A549 treated with dexamethasone at 1 μM for 4 hours (cell line): ENCODE measurements at places on chromosomes 11 and 22. TPM values are rescaled to one million over a fixed set of nuclear protein-coding genes. Genes with fewer than 3 reads are reported as not detected.

C11orf68 gene
- 27.5 to 41.8 TPM (median 38.7 TPM) in 5 replicates for total RNA-seq

BIK gene
- total RNA-seq = 1.2 to 2.2 TPM (median 1.6 TPM) in 5 replicates

APOL5 gene
- not detected in 5 replicates for total RNA-seq

MPPED2 gene
- not detected in 5 replicates for total RNA-seq

SLC22A25 gene
- total RNA-seq = not detected in 5 replicates

RIMBP3B gene
- 0.24 to 0.45 TPM (median 0.37 TPM) in 5 replicates for total RNA-seq

OR56B4 gene
- total RNA-seq = not detected in 5 replicates

SLC22A6 gene
- total RNA-seq = not detected in 5 replicates

KDM4E gene
- total RNA-seq = not detected in 5 replicates

METTL15 gene
- total RNA-seq = 5.5 to 7.9 TPM (median 6.3 TPM) in 5 replicates

CBY1 gene
- 14.6 to 16.1 TPM (median 15.0 TPM) in 5 replicates for total RNA-seq

OR2AT4 gene
- total RNA-seq = not detected in 5 replicates

CBLIF gene
- not detected in 5 replicates for total RNA-seq

APLP2 gene
- total RNA-seq = 160 to 184 TPM (median 178 TPM) in 5 replicates

OR10A5 gene
- total RNA-seq = not detected in 5 replicates

CHRM1 gene
- total RNA-seq = 0.03 to 0.24 TPM (median 0.09 TPM) in 4 of 5 replicates, not detected in the other

PAX6 gene
- total RNA-seq = 0.54 to 1.3 TPM (median 0.82 TPM) in 5 replicates

MS4A15 gene
- not detected in 5 replicates for total RNA-seq

SHISAL1 gene
- total RNA-seq = 2.5 to 3.1 TPM (median 2.9 TPM) in 5 replicates

ADAMTS8 gene
- total RNA-seq = 1.1 to 2.3 TPM (median 1.9 TPM) in 5 replicates

DKK3 gene
- 15.2 to 23.6 TPM (median 19.3 TPM) in 5 replicates for total RNA-seq

HNRNPUL2 gene
- 40.5 to 45.2 TPM (median 43.3 TPM) in 5 replicates for total RNA-seq

OR56A1 gene
- not detected in 5 replicates for total RNA-seq

MUC2 gene
- total RNA-seq = 0.03 to 0.40 TPM (median 0.13 TPM) in 5 replicates

P2RX3 gene
- total RNA-seq = 0.05 to 0.23 TPM (median 0.15 TPM) in 5 replicates

RAPSN gene
- 0.15 to 0.32 TPM in 2 of 5 replicates, not detected in the others for total RNA-seq

OR52A1 gene
- not detected in 5 replicates for total RNA-seq

FAT3 gene
- total RNA-seq = 0.26 to 0.96 TPM (median 0.65 TPM) in 5 replicates

CLDN25 gene
- not detected in 5 replicates for total RNA-seq

NECTIN1 gene
- 8.3 to 11.2 TPM (median 10.5 TPM) in 5 replicates for total RNA-seq

SLC35E4 gene
- total RNA-seq = 4.7 to 6.7 TPM (median 5.8 TPM) in 5 replicates

OR8G1 gene
- not detected in 5 replicates for total RNA-seq

A4GALT gene
- 17.7 to 27.9 TPM (median 27.3 TPM) in 5 replicates for total RNA-seq

DNAJC24 gene
- total RNA-seq = 9.4 to 10.5 TPM (median 10.0 TPM) in 5 replicates

OPCML gene
- total RNA-seq = not detected in 5 replicates

KRTAP5-11 gene
- total RNA-seq = not detected in 5 replicates

TKFC gene
- 49.5 to 71.9 TPM (median 67.7 TPM) in 5 replicates for total RNA-seq

CD3E gene
- not detected in 5 replicates for total RNA-seq

LAYN gene
- total RNA-seq = 3.5 to 4.6 TPM (median 3.6 TPM) in 5 replicates

CASP1 gene
- total RNA-seq = 0.21 to 0.30 TPM (median 0.30 TPM) in 3 of 5 replicates, not detected in the others

TMEM151A gene
- total RNA-seq = 2.0 to 3.8 TPM (median 3.5 TPM) in 5 replicates

CATSPER1 gene
- total RNA-seq = 0.61 to 0.99 TPM (median 0.95 TPM) in 5 replicates

ALX4 gene
- total RNA-seq = 1.2 to 2.2 TPM (median 2.0 TPM) in 5 replicates

GALR3 gene
- not detected in 5 replicates for total RNA-seq

ISX gene
- total RNA-seq = not detected in 5 replicates

CHRDL2 gene
- total RNA-seq = 3.1 to 5.0 TPM (median 4.4 TPM) in 5 replicates
